ENCODE measurements at places on chromosomes 1 and 21.

GRCh38 chr1:227299241-227299627 is 19.1 kb downstream of the CDC42BPA start:
- no peak for DNase-seq

GRCh38 chr21:46092811-46093667 is 4.9 kb upstream of the COL6A2 start:
- DNase-seq, result no peak

- DNase-seq, result no peak
Measured at GRCh38 chr1:119139857-119140176, 636 bp downstream of the WARS2 start.

- DNase-seq, result no peak
Measured at GRCh38 chr1:181588631-181589030, 105.3 kb downstream of the CACNA1E start.

DNA sequence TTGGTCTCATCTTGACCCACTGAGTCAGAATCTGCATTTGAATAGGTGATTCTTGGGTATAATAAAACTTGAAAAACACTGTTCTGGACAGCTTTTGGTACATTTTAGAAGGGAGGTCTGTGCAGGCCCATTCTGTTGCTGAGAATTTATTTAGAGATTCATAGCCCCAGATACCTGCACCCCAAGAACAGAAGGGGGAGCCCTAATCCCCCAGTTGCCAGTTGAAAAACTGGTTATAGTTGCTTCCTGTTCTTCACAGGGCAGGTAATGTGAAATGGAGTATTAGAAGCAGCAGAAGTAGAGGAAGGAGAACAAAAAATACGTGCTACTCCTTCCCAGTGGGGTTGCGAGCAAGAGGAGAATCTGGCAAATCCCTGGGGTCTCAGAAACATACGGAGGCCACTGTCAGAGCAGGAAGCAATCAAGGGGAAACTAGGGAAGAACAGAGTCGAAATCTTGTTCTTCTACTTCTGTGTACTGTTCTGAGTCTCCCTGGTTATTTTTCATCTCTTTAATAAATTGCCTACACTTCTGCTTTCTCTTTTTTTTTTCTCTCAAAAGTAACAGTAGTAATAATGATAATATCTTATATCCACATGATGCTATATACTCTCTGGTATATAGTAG is 4.6 kb upstream of the CLCA2 start:
- DNase-seq, result peak; percentile 14

DNA sequence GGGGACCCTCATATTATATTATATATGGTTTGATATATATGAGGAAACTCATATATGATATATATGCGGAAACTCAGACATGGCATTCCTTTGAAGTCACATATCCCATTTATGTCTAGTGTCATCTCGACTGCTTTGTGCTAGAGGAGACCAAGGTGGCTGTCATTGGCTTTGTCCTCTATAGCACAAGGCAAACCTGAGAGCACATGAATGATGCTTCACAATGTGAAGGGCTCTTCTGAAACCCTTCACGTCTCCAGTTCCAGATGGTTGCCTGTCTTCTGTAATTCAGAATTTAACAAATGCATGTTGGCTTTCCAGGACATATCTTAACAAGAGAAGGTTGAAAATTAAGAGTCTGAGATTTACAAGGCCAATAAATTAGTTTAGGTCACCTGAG is 303.6 kb downstream of the BARHL2 start:
- DNase-seq, result no peak

All from activated T-cell treated with anti-CD3 and anti-CD28 coated beads for 4 hours (primary cell).